Stromal cell of bone marrow (primary cell): ENCODE measurements at places on chromosomes 4 and X.

DNA sequence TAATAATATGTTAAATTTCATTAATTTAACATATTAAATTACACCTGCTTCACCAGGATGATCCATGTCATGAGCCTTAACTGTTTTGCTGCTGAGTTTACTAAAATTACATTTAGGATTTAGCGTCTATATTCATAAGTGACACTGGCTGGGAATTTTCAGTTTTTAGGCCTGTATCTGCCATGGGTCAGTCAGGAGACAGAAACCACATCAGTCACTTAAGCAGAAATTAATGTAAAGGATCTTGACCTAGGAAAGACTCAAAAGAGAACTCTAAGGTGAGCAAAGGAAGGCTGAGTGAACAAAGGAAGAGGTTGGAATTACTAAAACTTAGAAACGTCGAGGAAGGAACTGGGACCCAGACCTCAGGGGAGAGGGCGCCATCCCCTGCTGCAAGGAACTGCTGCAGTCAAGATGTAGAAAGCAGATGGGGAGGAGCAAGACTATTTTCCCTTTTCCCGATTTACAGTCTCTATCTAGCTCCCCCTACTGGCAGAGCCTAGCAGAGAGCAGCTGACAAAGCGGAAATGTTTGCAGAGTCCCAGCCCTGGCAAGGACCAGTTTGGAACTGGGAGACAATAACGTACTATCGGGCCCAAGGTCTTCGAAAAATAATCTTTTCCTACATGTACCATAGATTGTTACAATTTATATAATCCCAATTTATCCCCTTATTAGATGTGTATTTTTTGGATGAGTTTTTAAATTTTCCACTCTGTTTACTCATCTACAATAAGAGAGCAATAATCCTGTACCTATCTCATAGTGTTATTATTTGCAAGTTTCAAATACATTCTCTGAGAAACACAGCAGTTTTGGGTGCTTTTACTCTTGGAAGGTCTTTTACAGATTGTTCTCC lies 22.6 kb upstream of the RBBP7 start:
- peak; percentile 65 for DNase-seq

- no peak for DNase-seq
Observed at GRCh38 chr4:187475901-187476300, 519.7 kb upstream of the ZFP42 start.

DNA sequence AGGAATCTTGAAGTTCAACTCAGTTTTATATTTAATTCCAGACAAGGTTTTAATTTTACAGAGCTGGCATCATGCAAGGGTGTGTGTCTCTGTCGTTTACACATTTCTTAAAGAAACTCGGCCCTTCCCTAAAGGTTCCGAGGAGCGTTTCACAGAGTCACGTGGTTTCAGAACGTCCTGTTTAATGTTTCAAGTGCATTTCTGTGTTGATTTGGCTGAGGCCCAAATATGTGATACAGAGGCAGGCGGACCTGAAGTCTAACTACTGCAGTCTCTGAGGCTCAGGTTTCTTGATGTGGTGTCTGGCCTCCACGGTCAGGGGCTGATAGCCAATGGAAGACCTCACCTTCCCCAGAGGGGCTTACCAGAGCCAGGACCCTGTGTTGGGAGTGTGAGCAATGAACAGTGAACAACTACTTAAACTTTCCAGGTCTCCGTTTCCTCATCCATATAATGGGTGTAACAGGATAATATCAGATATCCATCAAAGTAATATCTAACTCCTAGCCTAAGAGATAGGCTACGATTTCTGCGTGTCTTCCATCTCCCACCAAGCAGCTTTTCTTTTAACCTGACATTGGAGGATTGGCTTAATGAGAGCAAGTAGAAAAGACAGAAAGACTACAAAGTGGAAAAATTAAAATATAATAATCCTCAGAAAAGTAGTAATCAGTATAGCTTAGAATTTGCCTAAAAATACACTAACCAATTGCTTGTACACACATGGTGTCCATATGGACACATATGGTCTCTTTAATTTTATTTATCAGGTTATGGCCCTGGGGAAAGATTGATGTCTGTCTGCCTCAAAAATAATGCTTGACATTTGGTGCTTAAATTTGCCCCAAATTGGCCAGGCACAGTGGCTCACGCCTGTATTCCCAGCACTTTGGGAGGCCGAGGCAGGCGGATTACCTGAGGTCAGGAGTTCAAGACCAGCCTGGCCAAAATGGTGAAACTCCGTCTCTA lies 50.0 kb upstream of the TRIM2 start:
- DNase-seq, result no peak

- no peak for DNase-seq
Observed at GRCh38 chr4:25843340-25844097, 19.3 kb downstream of the SEL1L3 start.

DNA sequence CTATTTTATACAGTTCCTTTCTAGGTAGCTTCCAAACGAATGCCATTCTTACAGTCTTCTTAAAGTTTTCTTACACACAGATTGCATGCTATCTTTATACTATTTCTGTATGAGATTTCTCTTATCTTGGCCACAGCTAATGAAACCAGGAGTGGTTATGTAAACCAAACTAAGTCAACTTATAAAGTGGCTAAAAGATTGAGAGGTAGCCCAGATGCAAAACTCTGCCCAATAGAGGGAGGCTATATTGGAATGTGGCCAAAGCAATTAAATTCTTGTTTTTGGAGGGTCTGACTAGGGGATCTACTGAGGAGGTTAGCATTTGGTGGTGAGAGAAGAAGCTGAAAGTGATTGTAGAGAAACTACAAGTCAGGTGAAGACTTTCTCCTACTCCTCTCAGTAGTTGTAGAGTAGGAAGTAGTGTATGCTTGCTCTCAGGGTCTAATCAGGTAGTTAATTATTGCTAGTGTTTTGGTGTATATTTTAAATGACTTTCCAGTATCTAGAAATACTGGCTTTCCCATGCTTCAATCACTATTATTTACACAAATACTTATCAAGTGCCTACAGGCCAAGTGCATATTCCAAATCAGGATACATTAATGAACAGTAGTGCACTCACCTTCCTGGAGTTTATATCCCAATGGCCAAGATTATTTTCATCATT lies 104.2 kb upstream of the HPGD start:
- no peak for DNase-seq

- no peak for DNase-seq
Observed at GRCh38 chr4:155608225-155608885, 58.3 kb upstream of the GUCY1A1 start.

- DNase-seq, result no peak
Observed at GRCh38 chr4:59223292-59223941, 1976.7 kb upstream of the ADGRL3 start.

GRCh38 chr4:37666625-37667071 lies 19.5 kb downstream of the RELL1 start:
- DNase-seq, result peak; percentile 50

DNA sequence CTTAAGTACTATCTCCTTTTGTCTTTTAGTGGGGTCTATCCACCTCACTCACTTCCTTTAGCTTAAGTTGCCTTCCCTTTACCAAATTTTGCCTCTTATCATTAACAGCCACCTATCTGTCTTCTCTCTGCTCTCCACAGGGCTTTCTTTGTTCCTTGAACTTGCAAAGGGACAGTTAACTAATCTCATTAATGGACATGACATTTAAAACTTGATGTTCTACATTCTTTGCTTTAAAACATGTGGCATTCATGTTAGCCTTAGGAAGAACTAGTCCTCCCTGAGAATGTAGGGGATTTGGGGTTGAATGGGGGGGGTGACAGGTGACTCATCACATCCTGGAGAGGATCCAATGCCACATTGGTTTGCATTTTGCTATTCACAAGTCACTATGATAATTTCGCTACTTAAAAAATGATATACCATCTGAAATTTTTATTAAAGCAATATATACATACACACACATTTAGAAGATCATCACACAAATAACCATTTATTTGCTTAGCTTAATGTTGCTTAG lies 41.0 kb upstream of the DMD start:
- DNase-seq, result no peak

DNA sequence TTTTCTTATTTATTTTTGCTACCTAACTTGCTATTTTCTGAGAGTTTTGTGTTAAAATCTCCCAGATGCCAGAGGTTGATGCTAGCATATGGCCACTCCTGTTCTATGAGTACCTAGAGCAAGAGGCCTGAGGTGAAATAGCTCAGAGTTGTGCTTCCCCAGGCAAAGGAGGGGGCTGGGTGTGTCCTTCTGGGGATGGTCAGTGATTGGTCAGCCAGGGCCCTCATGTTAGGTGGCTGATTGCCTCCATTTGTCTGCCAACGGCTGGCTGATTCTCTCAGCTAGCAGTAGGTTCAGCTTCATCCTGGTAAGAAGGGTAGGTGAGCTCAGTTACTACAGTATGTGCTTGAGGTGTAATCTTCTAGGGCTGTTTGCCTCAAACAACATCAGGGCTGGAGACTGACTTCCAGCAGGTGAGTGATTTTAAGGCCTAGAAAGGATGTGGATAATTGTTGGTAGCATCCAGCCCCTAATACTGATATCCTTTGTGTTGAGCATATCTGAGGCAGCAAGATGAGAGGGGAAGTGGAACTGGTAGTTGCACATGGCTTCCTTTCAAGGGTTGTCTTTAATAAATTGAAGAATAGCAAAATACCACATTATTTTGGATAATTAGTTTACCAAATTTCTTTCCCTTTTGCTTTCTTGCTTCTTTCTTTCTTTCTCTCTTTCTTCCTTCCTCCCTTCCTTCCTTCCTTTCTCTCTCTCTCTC lies 62.5 kb upstream of the RHOH start:
- no peak for DNase-seq
